ENCODE measurements at places on chromosomes 5 and 9.

DNA sequence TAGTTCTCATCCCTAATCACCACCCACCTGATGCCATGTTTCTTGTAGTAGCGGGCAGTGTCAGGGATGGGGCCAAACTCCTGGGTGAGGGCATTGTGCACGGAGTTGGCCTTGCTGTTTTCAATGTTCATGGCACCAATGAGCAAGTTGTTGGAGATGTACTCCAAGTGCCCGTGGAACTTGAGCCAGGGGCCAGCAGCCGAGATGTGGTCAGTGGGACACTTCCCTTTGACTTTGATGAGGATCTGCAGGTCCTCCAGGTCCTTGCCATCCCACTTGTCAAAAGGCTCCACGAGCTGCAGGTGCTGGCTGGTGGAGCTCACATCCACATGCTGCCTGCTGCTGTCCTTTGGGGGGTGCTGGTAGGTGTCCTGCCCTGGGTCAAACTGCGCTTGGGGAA, 162.2 kb upstream of the SV2C start:
- DNase-seq, result no peak

DNA sequence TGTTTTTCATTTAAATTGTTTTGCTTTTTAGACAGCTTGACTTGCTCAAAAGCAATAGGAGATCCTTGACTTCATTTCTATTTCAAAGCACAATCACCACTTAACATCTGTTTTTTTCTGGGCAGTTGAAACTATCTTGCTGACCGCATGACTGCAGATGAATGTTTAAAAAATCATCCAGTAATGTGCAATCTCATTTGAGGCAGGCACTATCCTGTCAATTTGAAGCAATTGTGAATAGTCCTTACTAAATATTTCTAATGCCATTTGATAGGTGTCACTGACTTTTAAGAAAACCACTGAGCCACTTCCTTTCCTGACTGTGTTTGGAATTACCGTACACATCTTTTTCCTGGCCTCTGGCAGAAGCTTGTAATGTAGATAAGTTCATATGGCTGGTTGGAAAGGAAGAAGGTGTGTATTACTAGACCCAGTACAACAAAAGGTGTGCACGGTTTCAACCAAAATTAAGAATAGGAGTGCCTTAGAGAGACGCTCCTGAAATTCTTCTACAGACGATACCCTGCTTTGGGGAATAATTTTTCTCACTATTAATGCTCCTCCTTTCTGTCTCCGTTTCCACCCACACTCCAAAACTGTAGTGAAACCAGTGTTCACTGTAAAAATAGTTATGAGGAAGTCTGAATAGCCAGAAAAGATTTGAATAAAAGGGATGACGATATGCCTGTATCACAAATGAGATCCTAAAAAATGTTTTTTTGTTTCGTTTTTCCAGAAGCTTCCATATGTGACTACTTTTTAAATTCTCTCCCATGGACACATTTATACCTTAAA, 136.7 kb upstream of the MOCS2 start:
- DNase-seq, result no peak

DNA sequence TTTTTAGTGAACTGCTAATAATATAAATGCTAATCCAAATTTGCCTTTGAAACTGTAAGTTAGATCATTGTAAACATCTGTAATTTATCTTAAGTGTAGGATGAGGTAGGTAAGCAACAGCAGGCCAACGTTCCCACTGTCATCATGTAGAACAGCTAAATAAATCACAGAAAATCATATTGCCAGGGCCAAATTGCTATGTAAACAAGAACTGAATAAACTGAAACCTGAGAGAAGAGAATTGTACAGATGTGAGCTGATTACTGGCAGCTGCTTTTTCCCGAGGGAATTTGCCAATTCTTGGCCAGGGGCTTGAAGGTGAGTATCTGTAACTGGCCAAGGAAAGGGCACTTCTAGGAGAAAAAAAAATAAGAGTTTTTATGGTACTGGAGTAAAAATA, 97.6 kb downstream of the CDH10 start:
- DNase-seq, result no peak

DNA sequence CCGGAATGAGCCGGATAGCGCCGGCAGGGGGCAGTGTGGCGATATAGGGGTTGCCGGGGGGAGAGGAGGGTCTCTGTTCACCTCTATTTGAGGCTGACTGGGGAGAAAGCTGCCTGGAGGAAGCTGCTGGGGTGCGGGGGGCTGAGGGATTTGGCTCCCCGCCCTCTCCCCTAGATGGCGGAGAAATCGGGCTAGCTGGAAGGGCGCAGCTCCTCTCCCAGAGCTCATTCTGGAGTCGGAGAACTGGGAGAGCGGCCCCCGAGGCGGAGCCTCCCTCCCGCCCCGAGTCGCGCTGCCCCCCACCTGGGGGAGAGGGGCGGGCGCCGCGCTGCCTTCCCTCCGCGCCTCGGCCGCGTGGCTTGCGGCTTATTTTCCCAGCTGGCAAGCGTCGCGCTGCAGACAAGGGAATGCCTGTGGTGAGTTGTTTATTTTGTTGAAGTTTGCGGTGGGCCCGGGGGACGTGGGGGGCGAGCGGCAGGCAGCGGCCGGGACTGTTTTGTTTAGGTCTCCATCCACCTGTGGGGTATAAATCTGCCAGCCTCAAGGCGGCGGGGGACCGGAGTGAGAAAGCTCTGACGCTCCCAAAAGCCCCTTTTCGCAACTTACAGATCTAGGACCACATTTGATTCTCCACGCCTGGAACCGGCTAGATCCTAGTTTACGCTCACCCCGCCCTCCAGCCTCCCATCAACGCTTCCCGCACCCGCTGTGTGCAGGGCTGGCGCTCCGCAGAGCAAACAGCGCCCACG, 4.1 kb upstream of the RGMB start:
- DNase-seq, result no peak

- DNase-seq, result no peak
Observed at GRCh38 chr9:16206518-16206917, 653.7 kb downstream of the CCDC171 start.

DNA sequence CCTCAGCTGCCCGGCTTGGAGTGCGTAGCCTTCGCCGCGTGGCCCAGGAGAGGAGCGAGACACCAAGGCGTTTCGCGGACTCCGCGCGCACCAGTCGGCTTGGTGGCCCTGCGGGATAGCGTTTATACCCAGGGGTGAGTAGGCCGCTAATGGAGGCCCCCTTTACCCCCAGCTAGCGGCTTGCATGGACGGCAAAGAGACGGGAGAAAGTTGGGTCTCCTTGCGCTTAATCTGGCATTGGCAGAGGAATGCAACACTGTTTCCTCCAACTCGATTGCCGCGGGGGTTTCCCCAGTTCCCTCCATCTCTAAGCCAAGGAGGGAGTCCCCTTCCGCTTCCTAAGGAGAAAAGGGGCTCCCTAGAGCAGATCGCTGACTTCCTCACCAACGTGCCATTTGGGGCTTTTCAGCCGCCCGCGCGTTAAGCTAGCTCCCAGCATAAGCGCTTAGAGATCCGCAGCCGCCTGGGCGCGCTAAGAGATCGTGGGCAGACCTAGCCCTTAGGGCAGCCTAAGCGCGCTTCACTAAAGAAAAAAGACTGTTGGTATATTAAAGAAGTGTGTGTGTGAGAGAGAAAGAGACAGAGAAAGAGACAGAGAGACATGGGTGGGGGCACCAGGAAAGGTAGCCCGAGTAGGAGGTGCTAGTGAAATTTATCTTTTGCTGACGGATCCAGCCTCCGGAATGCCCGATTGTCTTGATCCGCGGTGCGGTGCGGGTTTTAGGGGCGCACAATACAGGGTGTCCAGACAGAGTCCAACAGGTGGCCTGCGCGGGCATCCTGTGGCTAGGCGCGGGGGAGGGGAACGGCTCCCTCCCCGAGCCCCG, 597.9 kb upstream of the SGCD start:
- no peak for DNase-seq

GRCh38 chr9:34654323-34655051, 2.5 kb downstream of the IL11RA start:
- peak; percentile 84 for DNase-seq

GRCh38 chr9:73176450-73176875, 24.8 kb downstream of the ANXA1 start:
- no peak for DNase-seq

- DNase-seq, result no peak
Observed at GRCh38 chr9:77935974-77936373, 95.6 kb downstream of the GNAQ start.

GRCh38 chr5:10448754-10449360, 7.2 kb downstream of the ROPN1L start:
- DNase-seq, result no peak

- no peak for DNase-seq
Observed at GRCh38 chr9:135093111-135093510, 5.6 kb downstream of the OLFM1 start.

GRCh38 chr9:129343424-129344375, 165.6 kb upstream of the IER5L start:
- DNase-seq, result peak; percentile 94

GRCh38 chr9:36535107-36535506, 37.6 kb upstream of the MELK start:
- DNase-seq, result no peak

DNA sequence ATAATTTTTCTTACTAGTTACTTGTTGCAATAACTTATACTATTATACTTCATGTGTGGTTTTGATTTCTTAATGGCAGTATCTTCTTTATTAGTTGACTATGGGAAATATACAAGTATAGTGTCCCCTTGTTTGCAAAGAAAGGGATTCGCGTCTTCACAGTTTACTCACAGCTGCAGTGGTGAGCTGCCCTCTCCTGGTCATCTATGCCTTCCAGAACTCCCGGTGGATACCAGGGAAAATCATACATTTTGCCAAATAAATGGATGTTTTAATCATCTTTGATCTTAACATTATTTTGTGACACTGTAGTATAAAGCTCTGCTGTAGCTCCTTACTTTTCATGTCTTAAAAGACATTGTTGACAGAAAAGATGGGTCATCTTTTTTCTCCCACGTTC, 142.0 kb downstream of the ZCCHC7 start:
- no peak for DNase-seq

GRCh38 chr9:126125177-126125576, 201.5 kb upstream of the MVB12B start:
- no peak for DNase-seq

- no peak for DNase-seq
Observed at GRCh38 chr9:2354216-2354615, 267.4 kb upstream of the VLDLR start.

DNA sequence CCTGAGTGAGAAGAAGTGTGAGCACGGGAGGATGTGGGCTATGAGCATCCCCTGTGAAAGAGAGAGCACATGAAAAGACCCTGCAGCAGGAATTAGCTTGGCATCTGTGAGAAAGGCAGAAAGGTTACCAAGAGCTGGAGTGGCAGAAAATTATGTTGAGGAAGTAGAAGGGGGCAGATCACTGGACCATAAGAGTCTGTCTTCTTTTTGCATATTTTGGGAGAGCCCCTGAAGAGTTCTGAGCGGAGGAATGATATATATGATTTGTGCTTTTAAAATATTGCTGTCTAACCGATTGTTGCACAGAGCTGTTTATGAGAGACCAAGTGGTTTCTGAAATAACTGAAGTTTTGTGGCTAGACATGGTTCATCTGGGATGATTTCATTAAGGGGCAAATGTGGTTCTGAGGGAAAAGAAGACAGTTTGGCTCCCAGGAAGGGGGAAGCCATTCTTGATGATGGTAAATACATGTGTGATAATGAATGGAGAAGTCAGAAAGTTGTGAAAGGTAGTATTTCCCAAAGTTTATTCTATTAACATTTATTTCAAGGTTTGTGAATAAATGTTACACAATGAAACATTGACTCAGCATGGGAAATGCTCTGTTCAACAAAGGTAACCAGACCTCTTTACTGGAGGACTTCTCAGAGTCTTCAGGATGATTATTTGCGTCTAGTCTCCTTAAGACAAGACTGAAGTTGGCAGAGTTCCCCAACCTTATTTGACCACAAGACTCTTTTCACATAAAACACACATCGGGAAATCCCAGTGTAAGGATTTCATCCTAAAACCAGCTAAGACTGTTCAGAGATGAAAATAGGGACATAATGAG, 31.5 kb upstream of the ADRB2 start:
- DNase-seq, result no peak

DNA sequence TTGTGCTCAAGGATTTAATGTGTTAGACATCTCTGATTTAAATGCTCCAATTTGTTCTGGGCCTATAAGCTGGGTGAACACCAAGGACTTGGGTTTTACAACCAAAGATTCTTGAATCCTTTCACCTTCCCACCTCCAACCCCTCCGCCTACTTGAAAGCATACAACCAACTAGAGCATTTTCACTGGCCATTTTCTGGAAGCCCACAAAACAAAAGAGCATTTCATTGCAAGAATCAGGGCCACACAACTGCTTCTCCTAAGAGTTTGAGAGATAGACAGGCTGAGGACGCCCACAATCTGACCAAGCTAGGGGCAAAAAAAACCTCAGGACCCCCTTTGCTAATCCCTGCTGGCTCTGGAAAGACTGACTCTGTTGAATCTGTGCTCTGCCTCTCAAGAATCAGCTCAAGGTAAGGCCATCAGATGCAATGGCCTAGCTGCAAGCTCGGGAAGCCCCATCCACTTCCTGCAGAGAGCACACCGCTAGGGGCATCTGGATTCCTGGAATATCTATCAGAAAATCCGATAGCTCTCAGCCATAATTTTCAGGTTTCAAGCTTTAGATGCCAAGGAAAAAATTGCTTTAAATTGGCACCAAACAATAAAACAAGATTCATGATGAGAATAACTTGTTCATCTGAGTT, 57.7 kb downstream of the RETREG1 start:
- DNase-seq, result no peak

DNA sequence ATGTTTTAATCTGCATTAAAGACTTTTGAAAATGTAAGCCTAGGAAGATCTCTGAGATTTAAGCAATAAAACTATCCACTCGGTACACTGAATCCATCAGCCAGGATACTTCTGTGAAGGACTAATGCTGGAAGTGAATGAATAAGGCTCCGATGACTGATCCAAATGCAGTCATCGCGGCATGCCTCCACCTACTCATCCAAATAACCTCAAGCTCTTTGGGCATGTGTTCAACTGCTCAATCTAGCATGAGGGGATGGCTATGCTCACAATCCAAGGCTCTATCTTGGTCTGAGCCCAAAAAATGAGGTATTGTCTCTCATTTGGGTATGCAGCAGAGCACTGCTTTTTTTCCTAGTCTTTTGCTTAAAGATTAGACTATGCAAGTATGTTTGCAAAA, 19.2 kb downstream of the MARCHF3 start:
- no peak for DNase-seq

GRCh38 chr5:154860123-154860522, 1.7 kb downstream of the CNOT8 start:
- no peak for DNase-seq

DNA sequence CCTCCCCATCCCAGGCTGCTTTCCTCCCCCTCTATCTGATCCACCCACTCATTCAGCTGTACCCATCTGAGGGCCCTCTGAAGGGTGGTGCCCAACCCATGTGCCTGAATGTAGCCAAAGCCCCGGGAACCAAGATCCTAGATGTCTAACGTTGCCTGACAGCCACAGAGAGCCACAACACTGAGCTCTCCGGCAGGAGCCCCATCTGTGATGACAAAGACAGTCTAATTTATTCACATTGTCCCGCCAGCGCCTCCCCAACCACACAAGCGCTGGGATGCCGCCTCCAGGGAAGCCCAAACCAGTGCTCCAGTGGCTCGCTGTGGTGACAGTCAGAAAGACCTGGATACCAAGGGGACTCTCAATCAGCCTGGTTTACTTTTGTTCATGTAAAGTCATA, 8.4 kb downstream of the IGFBPL1 start:
- DNase-seq, result no peak

GRCh38 chr5:100708645-100709171, 173.5 kb downstream of the FAM174A start:
- DNase-seq, result no peak
